Aorta (tissue), 5 donors: ENCODE measurements at places on chromosomes 3 and 15. TPM values are rescaled to one million over a fixed set of nuclear protein-coding genes. Genes with fewer than 3 reads are reported as not detected.

- no peak for DNase-seq
Measured at GRCh38 chr3:145094355-145094941, 1066.5 kb downstream of the PLOD2 start.

GRCh38 chr15:89790661-89791060 lies 14.5 kb downstream of the MESP2 start:
- peak; percentile 24 for DNase-seq

DNA sequence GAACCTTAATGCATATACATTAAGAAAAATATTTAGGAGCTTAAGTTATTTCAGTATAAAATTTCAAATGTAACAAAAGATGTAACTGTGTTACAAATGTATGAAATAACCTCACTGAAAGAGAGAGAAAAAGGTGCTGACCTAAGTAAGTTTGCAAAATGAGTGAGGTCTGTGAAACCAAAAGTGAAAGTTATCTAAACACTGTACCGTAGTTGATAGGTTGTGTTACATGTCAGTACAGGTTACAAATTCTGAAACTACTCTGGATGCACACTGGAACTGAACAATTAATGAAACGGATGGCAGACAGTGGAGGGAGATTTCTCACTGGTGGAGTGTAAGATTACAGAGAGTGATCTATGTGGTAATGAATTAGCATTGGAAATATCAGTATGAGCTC lies 420.7 kb downstream of the ZNF385D start:
- no peak for DNase-seq

Gene KIF15
- 0.93 TPM for total RNA-seq
